ENCODE measurements at places on chromosomes 5 and 9. TPM values are rescaled to one million over a fixed set of nuclear protein-coding genes. Genes with fewer than 3 reads are reported as not detected.

DNA sequence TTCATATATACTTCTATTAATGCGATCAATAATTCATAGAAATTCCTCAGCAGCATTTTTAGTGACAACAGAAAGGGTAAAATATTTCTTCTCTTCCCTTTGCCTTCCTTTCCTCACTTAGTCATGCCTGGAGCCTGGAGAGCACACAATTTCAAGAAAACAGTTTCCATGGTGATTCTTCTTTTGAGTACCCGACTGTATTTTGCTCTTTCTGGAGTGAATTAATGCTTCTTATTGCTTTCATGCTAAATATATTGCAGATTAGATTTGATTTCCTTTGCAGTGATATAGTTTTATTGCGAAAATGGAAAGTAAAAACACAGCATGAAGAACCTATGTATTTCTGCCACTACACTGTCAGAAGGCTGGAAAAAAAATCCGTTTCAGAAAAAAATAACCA, 153.5 kb downstream of the PPP2R2B start:
- no peaks in the 10 kb centered on the region for H3K4me1 ChIP-seq
- H3K27ac ChIP-seq = no peak overlapping the region
- H3K4me3 ChIP-seq = no peak overlapping the region
- no peaks in the 10 kb centered on the region for H3K27me3 ChIP-seq
- no peak for DNase-seq
- no peaks in the 10 kb centered on the region for H3K36me3 ChIP-seq

The PCDHB2 gene
- total RNA-seq = 3.2 TPM

- DNase-seq = no peak
- H3K27ac ChIP-seq = peak overlapping the region; percentile 32
- no peaks in the 10 kb centered on the region for H3K27me3 ChIP-seq
- H3K4me1 ChIP-seq = peaks cover 7% of the 10 kb centered on the region
- no peak overlapping the region for H3K4me3 ChIP-seq
- H3K36me3 ChIP-seq = no peaks in the 10 kb centered on the region
Measured at GRCh38 chr5:72130351-72130761, 23.1 kb downstream of the MAP1B start.

- H3K27me3 ChIP-seq = no peaks in the 10 kb centered on the region
- peak; percentile 87 for DNase-seq
- peak overlapping the region; percentile 78 for H3K27ac ChIP-seq
Measured at GRCh38 chr5:150497274-150497988, 10.5 kb upstream of the NDST1 start.

The KCNN2 gene
- total RNA-seq = 5.3 TPM

The PRDM9 gene
- total RNA-seq = not detected

DNA sequence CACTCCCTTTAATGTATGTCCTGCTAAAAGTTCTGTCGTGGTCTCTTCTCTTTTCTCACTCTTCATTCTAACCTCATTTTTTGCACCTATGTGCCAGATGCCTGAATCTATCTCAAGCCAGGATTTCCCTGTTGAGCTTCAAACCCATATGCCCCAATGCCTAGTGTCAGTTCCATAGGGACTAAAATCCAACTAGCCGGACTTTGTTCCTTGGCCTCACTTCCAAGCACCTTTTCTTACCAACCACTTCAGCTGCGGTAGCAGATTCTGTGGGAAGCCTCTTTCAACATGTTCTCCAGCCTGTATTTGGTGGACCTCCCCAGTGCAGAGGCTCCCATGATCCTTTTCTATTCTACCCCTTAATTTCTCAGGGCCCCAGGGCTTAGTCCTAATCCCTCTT, 17.5 kb downstream of the C9orf57 start:
- H3K4me3 ChIP-seq = no peak overlapping the region
- no peaks in the 10 kb centered on the region for H3K36me3 ChIP-seq
- DNase-seq = no peak

The PCDHA2 gene
- 0.68 TPM for total RNA-seq

- no peak overlapping the region for H3K27ac ChIP-seq
- no peak for DNase-seq
- H3K27me3 ChIP-seq = no peaks in the 10 kb centered on the region
- no peak overlapping the region for H3K4me3 ChIP-seq
Measured at GRCh38 chr9:121987314-121987713, 105.8 kb downstream of the TTLL11 start.

GRCh38 chr5:14778792-14779070, 92.8 kb downstream of the ANKH start:
- no peak overlapping the region for H3K4me3 ChIP-seq
- no peak for DNase-seq
- peaks cover 8% of the 10 kb centered on the region for H3K4me1 ChIP-seq
- no peak overlapping the region for H3K27ac ChIP-seq
- H3K36me3 ChIP-seq = no peaks in the 10 kb centered on the region

GRCh38 chr5:57550132-57550531, 67.5 kb upstream of the ACTBL2 start:
- no peak for DNase-seq
- H3K36me3 ChIP-seq = no peaks in the 10 kb centered on the region
- no peak overlapping the region for H3K27ac ChIP-seq
- no peaks in the 10 kb centered on the region for H3K27me3 ChIP-seq
- no peak overlapping the region for H3K4me3 ChIP-seq

- H3K4me1 ChIP-seq = no peaks in the 10 kb centered on the region
- DNase-seq = no peak
- no peaks in the 10 kb centered on the region for H3K36me3 ChIP-seq
- no peaks in the 10 kb centered on the region for H3K27me3 ChIP-seq
- H3K27ac ChIP-seq = peak overlapping the region; percentile 76
Measured at GRCh38 chr9:98975838-98976237, 32.1 kb downstream of the COL15A1 start.

The GABRA1 gene
- total RNA-seq = not detected

DNA sequence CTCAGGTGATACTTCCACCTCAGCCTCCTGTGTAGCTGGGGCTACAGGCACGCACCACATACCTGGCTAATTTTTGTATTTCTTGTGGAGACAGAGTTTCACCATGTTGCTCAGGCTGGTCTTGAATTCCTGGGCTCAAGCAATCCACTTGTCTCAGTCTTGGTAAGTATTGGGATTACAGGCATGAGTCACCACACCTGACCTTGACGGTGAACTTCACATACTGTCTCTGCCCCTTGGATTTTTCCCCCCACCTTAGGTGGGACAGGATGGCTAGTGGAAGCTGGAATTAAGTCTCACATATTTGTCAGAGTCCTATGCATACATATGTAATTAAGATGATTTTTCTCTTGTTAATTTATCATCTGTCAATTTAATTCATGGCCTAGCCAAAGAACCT, 20.9 kb upstream of the RFK start:
- no peaks in the 10 kb centered on the region for H3K27me3 ChIP-seq
- H3K4me3 ChIP-seq = no peak overlapping the region
- H3K36me3 ChIP-seq = no peaks in the 10 kb centered on the region
- no peak for DNase-seq

DNA sequence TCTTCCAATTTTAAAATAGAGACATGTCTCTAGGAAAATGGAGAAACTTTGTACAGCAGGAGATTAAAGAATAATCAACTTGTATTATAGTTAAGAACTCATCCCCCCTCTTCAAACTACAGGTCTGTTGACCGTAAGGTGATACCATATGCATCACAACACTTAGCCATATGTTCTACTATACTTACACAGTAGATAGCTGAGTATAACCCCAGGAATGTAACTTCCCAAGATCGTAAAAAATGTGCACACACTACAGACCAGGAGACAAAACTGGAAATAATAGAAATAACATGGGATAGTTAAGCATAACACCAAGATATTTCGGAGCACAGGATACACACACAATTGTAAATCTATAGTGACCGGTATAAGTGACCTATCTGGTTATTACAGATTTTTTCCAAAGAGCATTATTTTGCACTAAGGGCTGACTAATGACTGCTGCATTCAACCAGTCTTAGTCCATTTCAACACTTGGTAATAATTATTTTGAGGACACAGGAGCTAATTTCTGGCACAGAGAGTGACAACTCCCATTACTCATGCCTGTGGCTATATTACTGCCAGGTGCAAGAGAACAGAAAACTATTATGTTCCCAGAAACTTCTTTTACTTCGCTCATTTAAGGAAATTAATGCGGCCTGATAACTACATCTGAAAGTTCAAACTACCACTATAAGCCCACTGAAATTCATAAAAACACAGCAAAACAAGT, 15.4 kb upstream of the ZNF622 start:
- no peak overlapping the region for H3K4me3 ChIP-seq
- no peaks in the 10 kb centered on the region for H3K27me3 ChIP-seq
- H3K4me1 ChIP-seq = no peaks in the 10 kb centered on the region

The NR4A3 gene
- 3.9 TPM for total RNA-seq

- no peaks in the 10 kb centered on the region for H3K27me3 ChIP-seq
- DNase-seq = no peak
- H3K36me3 ChIP-seq = no peaks in the 10 kb centered on the region
Measured at GRCh38 chr5:72621576-72621975, 114.4 kb upstream of the ZNF366 start.

The PTPRD gene
- total RNA-seq = 1.5 TPM

DNA sequence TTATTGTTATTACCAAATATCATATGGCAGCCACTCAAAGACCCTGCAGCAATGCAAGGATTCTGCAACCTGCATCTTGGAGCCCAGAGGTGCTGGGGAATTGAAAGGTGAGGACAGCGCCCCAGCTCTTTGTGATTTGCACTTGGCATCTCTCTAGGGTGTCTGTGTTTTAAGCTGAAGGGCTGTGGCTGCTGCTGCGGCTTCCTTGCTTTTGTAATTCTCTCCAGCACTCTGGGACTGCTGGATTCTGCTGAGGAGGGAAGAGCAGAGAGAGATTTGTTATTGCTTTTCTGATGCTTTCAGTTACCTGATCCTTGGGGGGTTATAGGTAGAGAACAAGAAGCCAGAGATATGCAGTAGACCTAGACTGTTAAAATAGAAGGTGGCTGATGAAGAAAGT, 562.4 kb downstream of the EBF1 start:
- no peak for DNase-seq
- no peaks in the 10 kb centered on the region for H3K4me1 ChIP-seq
- no peak overlapping the region for H3K4me3 ChIP-seq
- H3K27me3 ChIP-seq = no peaks in the 10 kb centered on the region
- H3K36me3 ChIP-seq = no peaks in the 10 kb centered on the region
- H3K27ac ChIP-seq = no peak overlapping the region

The TEX48 gene
- total RNA-seq = not detected

DNA sequence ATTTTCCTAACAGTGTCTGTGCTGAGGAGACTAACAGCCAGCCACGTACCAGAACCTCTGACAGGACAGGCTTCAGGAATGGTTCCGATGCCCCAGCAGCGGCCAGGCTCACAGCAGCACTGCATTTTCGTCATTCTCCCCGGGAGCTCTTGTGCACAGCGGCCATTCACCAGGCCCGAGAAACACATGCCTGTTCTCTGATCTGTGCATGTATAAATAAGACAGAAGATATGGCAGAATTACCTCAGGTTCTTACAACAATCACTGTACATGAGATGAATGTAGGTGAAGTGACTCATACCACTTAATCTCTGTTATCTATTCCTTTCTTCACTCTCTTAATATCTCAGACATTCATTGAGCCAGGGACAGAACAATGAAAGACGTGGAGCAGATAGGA, 143.0 kb downstream of the FBN2 start:
- no peak overlapping the region for H3K27ac ChIP-seq
- H3K36me3 ChIP-seq = no peaks in the 10 kb centered on the region
- no peak overlapping the region for H3K4me3 ChIP-seq
- H3K4me1 ChIP-seq = no peaks in the 10 kb centered on the region
- no peak for DNase-seq
- no peaks in the 10 kb centered on the region for H3K27me3 ChIP-seq

DNA sequence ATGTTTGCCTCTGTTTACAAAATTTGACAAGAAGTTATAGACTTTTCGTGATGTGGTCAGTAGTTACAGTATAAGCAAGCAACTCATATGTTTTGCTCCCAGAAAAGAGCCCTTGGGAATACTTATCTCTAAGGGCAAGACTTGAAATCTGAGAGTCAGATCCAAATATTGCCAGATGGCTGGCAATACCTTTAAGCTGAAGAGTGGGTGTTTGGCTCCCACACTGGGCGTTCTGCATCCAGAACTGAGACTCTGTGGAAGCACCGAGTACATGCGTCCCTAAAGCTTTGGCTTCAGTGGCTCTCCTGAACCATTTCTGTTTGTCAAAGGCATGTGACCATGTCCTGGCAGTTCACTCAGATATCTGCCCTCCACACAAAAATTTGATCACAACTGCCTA, 194.1 kb downstream of the DCP2 start:
- H3K27me3 ChIP-seq = no peaks in the 10 kb centered on the region
- H3K36me3 ChIP-seq = no peaks in the 10 kb centered on the region
- no peak overlapping the region for H3K27ac ChIP-seq
- no peaks in the 10 kb centered on the region for H3K4me1 ChIP-seq
- DNase-seq = no peak
- H3K4me3 ChIP-seq = no peak overlapping the region

DNA sequence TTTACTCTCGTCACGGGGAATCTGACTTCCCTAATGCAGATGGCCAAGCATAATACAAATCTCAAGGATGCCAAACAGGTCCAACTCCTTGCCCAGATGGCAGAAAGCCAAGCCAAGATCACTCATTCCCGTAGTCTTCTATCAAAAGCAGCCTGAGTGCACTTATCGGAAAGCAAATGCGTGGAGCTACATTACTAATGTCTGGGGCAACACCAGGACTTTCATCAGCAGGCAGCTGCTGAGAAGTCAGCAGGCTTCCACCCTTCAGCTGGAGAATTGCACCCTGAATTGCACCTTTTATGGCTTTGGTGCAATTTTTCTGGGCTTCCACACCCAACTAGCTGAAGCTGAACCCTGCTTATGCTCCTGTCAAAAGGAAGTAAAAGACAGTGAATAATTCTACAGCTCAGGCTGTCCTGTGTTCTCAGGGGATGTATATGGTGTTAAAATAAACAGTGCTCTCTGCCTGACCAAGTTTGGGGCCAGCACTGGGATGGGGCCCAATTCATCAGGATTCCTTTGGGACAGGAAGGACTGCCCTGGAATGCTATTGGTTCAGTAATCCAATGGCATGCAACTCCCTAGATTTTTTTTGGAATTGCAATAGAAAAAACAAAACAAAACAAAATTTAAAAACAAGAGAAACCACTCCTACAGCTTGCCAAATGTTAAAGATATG, 92.6 kb downstream of the DPYSL3 start:
- no peaks in the 10 kb centered on the region for H3K27me3 ChIP-seq
- no peak overlapping the region for H3K4me3 ChIP-seq
- H3K36me3 ChIP-seq = peaks cover 35% of the 10 kb centered on the region
- peaks cover 65% of the 10 kb centered on the region for H3K4me1 ChIP-seq

The PRLR gene
- total RNA-seq = 1.9 TPM

All from sigmoid colon (tissue), 7 donors.